ENCODE measurements at places on chromosomes 1 and 21.

GRCh38 chr1:204230211-204230610 is 16.4 kb upstream of the GOLT1A start:
- DNase-seq = no peak

- DNase-seq = no peak
Observed at GRCh38 chr1:234078143-234078542, 173.7 kb downstream of the SLC35F3 start.

DNA sequence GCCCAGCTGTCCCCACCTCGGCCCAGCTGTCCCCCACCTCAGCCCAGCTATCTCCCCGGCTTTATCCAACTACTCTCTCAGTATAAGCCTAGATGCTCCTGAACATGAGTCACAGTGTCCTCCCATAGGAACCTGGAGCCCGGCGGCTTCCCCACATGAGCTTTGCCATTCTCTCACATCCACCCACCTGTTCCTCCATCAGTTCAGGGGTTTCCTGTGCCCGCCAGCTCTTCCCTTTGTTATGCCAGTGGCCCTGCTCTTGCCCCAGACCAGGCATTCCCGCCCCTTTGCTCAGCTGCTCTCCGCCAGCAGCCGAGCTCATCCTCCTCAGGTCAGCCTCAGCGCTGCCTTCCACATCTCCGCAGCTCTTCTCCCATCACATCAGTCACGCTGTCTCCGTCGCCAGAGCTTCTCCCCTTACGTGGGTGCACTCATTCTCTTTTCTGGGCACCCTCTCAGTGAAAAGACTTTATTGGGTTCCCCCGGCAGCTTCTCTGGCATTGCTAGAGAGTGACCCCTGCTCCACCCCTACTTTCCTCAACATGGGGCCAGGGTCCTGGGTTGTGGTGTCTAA is 89.5 kb upstream of the CSF3R start:
- DNase-seq = no peak

DNA sequence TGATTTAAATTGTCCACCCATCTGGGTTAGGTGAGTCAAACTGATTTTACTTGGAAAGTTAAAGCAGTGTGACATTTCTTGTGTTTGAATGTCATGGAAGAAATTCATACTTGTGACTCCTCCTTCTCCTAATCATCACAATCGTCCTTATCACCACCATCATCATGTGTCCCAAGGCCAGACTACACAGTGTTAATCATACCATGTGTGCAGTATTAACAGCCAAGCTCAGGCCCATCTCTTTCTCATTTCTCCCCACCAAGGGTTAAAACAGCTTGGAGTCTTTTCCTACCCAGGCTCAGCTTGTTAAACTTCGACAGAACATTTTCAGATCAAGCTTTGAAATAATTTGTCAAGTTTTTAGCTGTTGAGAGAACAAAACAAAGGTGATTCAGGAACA is 22.5 kb upstream of the PLA2G2E start:
- DNase-seq = no peak

- DNase-seq = no peak
Observed at GRCh38 chr1:36203554-36204346, 20.5 kb upstream of the THRAP3 start.

GRCh38 chr21:46517361-46517760 is 58.7 kb downstream of the DIP2A start:
- DNase-seq = no peak

DNA sequence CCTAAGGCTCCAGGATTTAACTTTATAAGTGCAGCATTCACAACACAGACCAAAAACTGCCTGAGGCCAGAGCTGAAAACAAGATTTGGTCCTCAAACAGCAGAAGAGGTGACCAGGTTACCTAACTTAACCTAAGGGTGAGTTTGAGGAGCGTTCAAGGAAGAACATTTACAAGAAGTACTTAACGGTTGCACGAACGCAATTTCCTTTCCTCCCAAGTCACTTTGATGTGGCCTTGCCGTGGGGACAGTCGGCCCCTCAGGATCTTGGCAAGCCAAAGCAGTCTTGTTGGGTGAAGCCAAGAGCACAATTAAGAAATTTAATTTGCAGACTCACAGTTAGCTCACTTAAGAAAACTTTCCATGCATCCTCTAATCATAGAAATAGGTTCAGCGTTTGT is 202.6 kb upstream of the COA6 start:
- DNase-seq = no peak

DNA sequence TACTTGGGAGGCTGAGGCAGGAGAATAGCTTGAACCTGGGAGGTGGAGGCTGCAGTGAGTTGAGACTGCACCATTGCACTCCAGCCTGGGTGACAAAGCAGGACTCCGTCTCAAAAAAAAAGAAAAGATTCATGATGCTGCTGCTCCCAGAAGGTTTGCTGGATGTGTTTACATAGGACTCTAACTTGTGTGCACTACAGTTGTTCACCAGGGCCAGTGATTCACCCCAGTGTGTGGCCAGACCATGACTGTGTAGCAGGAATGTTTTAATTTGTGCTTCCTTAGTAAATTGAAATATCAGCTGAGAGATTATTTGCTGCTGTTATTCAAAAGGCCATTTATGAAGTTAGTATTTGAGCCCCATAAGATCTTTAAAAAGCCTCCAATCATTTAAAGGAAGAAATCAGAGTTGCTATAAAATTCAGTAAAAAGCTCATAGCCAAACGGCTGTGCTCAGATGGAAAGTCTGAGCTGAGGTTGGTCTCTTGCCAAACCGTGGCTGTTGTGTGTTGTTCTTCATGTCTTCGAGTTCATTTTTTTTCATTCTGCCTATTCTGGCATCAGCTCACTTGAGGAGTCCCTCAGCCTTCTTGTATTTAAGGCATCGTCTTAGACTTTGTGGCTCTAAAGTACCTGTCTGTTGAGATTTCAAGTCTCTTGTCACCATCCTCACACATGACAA is 18.1 kb upstream of the PGD start:
- DNase-seq = peak; percentile 84

DNA sequence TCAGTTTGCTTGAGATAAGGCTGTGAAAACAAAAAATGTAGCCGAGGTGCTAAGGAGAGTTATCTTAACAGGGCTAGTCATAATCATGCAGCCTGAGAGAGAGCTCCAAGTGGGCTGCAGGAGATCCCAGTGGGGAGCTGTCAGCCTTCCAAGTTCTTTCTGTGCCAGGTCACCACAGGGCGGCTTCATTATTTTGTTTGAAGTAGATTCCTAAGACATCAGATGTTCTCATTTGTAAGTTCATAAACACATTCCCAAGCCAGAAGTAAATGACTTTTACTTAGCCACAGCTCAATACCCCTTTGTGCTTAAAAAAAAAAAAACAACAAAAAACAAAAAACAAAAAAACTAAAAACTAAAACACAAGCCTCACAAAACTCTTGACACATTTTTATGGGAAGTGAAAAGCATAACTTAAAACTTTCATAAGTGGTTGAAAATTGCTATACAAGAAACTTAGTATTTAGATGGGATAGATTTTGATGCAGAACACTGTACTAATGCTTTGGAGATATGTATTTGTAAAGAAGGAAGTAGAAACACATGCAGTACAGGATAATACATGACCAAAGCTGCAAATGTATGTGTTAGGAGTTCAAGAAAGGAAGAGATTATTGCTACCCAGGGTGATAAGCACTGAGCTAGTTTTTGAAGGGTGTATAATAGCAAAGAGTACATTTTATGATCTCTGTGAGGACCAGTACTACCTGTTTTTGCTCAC is 8.6 kb downstream of the CDC14A start:
- no peak for DNase-seq

GRCh38 chr1:209417761-209418160 is 165.8 kb upstream of the CAMK1G start:
- DNase-seq = no peak

DNA sequence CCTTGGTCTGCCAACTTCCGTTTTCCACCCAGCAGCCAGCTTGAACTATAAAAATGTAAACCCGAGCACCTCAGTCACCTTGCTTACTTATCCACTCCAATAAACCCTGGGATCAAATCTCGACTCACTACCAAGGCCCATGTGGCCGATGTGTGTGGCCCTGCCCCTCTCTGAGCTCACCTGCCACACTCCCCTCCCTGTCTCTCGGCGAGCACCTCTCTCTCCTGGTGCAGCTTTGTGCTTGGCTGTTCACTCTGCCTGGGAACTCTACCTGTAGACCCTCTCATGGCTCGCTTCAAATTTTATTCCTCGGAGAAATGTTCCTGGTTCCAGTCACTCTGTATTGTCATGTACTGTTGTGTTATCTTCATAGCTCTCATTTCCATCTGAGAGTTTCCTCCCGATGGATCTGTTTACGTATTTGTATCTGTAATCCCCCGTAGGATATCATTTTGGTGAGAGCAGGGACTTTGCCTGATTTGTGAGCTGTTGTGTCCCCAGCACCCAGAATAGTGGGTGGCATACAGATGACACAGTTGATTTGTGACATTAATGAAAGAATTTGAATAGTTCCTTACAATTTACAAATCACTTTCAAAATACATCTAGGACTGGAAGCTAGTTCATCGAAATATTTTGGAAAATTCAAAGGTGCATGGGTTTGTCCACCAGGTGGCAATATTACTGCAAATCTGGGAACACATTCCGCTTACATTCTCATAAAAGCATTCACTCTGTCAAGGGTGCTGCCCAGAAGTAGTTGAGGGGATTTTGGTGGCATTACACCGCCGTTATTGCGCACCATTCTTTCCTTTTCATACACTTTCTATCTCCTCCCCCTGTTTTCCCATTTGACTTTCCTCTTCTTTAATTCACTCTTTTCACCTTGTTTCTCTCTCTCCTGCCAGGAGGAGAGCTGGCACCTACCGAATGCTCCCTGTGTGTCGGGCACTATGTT is 95.3 kb downstream of the ABCA4 start:
- DNase-seq = no peak

GRCh38 chr1:194298007-194298598 is 1111.7 kb upstream of the B3GALT2 start:
- no peak for DNase-seq

GRCh38 chr1:56957931-56958330 is 7.9 kb downstream of the C8B start:
- no peak for DNase-seq

DNA sequence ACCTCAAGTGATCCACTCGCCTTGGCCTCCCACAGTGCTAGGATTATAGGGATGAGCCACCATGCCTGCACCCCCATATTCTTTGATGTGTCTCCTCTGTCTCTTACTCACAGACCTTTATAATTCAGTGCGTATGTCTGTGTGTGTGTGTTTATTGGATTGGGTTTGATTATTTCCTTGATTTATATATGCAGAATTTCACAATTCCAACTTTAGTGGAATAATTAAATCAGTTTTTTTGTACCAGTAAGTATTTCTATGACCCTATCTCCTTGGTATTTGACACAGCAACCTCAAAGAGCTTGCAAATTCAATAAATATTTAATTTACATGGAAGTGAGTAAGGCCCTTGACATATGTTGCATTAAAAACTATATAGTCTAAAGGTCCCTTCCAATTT is 333.9 kb upstream of the ADAMTS5 start:
- peak; percentile 50 for DNase-seq

DNA sequence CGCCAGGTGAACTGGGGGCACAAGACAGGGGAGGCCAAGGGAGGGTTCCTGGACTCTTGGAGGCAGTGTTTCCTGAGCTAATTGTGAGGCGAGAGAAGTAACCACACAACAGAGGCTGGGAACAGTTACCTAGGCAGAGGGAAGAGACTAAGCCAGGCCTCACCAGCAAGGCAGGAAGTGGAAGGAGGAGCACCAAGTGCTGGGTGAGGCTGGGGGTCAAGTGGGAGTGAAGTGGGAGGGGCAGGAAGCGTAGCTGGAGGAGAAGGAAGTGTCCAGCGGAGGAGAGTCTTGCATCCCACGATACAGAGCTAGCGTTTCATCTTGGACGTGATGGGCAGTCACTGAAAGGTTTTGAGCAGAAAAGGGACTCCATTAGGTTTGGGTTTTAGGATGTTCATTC is 48.3 kb upstream of the CAPZB start:
- no peak for DNase-seq

DNA sequence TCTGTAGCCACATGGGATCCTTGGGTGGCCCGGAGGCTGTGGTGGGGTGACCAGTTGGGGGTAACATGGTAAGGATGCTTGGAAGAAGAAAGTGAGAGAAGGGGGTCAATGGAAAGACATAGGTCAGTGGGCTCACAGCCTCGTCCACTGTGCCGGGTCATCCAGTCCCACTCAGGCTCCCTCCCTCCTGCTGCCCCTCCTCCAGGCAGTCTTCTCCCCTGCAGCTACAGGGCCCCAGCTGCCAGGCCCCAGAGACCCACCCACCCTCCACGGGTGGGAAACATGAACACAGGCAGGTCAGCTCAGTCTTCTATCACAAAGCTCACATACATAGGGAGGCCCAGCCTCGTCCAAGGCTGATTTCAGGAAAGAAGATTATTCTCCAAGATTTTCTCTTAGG is 158.3 kb downstream of the ST6GALNAC5 start:
- DNase-seq = no peak

GRCh38 chr1:91557039-91557690 is 56.5 kb downstream of the CDC7 start:
- no peak for DNase-seq

GRCh38 chr1:237279629-237280028 is 237.6 kb downstream of the RYR2 start:
- DNase-seq = no peak

DNA sequence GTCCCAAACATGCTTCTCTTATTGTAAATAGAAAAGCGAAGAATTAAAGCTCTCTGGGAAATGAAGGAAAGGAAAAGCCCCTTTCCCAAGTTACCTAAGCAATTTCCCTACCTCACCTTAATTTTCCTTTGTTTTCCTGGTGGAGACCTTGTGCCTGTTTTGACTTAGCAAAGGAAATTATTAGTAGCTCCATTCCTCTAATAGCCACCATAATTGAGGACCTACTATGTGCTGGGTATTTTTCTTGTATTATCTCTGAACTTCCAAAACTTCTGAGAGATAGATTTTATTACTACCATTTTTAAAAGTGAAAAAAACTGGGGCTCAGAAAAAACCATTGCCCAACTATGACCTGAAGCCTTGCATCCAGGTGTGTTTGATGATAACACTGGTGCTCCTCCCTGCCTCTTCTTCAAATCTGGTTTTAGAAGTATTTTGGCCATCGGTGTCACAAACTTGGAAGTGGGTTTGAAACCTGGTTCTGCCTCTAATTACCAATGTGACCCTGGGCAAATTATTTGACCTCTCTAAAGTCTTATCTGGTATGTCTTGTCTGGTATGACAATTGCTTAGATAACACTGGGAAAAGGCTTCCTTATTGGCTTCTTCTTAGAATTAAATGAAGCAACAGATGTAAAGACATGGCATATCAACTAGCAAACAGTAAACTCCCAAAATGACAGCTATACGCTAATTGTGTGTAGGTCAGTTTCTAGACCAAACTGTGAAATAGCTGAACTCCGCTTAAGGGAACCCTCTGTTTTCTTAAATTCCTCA is 39.5 kb downstream of the BCL9 start:
- no peak for DNase-seq

GRCh38 chr1:201881617-201882016 is 7.1 kb upstream of the SHISA4 start:
- DNase-seq = no peak

DNA sequence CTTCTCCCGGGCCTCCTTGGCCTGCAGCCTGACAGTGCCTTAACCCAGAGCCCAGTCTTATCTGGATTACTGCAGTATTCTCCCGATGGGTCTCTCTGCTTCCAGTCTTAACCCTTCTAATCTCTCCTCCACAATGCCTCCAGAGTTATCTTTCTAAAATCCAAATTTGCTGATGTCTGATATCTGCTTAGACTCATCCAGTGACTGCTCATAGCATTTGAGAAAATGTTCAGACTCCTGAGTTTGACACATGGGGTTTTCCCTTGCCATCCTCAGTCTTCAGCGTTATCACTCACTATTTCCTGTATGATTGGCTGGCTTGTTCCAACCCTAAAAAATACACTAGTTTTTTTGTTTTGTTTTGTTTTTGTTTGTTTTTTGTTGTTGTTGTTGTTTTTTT is 102.0 kb downstream of the FMN2 start:
- no peak for DNase-seq

- DNase-seq = no peak
Observed at GRCh38 chr1:247431643-247432042, 15.7 kb downstream of the NLRP3 start.

Measured in AG04450 (cell line).